Spinal cord (tissue), 10 donors: ENCODE measurements at places on chromosomes 11 and 22.

GRCh38 chr11:132855516-132855915, 676.8 kb downstream of the OPCML start:
- DNase-seq, result no peak

DNA sequence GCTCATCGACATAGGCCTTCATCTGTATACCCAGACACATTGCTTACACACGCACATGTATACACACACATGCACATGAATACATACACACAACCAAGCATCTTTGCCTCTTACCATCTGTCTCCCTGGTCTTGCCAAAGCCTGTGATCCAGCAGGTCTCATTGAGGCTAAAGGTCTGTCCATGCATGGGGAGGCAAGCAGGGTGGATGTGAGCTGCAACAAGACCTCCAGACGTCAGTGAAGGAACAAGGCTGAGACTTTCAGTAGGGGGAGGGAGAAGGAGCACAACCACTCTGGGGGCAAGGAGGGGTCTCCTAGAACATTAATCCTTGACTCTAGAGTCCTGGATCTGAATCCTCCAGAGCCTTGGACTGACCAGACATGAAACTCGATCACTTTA, 23.7 kb downstream of the TMPRSS13 start:
- DNase-seq, result no peak

GRCh38 chr11:47399860-47400767, 8.3 kb upstream of the SLC39A13 start:
- DNase-seq, result no peak

- no peak for DNase-seq
Measured at GRCh38 chr22:43228330-43228729, 41.4 kb upstream of the TTLL12 start.

- DNase-seq, result no peak
Measured at GRCh38 chr11:93821617-93822016, 28.8 kb downstream of the VSTM5 start.

DNA sequence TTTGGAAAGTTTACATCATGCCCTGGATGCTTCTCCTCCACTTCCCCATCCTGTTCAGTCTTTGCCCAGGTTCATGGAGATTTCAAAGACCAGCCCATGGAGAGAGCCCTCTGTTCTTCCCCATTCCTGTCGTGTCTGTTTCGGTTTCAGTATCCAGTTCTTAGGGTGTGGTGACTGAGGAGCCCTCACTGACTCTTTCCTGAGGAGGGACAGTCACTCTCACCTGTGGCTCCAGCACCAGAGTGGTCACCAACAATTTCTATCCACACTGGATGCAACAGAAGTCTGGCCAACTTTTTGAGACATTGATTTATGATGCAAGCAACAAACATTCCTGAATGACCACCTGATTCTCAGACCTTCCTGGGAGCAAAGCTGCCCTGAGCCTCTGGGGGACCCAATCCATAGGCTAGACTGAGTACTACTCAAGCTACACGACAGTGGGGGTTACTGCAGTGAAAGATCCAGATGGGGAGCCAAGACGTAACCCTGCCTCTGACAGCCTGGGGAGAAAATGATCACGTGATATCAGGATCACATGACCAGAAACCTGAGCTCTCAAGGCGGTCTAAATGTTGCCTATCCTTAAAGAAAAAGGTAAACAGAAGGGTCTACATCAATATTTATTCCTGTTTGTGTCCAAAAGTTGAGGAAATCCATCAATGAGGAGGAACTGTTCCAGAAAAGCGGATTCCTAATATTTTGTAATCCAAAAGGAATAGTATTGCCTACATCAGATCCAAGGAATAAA, 76.2 kb upstream of the VPREB1 start:
- DNase-seq, result peak; percentile 67
